DMS153 (cell line): ENCODE measurements at places on chromosomes 6 and 20.

- DNase-seq, result no peak
Observed at GRCh38 chr20:54458219-54458618, 17.2 kb upstream of the DOK5 start.

DNA sequence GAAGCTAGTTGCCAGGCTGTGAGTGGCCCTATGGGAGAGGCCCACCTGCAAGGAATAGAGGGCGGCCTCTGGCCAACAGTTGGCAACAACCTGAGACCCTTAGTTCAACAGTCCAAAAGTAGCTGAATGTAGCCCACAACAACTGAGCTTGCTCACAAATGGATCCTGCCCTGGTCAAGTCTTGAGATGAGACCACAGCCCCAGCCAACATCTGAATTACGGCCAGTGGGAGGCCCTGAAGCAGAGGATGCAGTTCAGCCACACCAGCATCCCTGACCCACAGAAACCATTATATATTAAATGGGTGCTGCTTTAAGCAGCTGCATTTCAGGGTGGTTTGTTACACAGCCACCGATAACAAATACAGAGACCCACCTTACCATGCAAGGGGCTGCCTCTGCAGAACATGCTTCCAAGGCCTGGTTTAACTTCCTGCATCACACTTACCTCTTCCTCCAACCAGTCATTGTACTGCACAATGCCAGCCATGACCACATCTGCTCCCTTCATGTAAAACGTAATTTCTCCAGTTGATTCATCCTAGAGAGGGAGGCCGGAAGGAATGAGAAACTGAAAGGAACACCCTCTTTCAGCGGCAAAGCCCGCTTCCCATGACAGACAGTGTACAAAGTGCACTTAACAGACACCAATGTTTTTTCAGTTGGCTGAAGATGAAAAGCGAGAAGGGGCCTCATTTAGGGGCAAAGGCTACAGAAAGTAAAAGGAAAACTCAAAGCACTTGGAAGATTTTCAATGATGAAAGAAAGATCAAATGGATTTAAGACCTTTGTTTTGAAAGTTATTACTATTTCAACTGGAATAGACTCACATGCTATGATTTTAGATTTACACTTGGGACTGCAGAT is 86.2 kb upstream of the NFATC2 start:
- DNase-seq, result no peak

DNA sequence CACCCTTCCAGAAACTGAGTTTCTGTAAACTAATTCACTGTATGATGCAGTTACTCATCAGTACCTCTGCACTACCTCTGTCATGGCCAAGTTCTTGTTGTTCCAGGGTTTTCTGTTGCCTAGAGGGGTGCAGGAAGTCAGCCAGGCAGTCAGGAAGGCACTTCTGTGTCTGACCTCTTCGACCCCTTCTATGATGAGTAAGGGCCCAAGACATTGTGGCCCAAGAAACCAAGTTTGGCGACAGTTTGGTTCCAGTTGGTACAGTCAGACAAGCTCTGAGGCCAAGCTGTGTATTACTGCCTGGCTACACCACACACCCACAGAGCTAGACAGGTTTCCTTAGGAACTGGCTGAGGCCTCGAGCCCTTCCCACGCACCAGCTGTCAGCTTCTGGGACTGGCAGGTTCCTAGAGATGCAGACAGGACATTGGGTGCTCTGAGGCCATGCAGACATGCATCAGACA is 41.2 kb downstream of the TRAF3IP2 start:
- DNase-seq, result no peak

GRCh38 chr6:100001915-100002388 is 7.9 kb upstream of the MCHR2 start:
- DNase-seq, result peak; percentile 38

- DNase-seq, result peak; percentile 15
Observed at GRCh38 chr6:138103871-138104270, 3.3 kb downstream of the PERP start.

DNA sequence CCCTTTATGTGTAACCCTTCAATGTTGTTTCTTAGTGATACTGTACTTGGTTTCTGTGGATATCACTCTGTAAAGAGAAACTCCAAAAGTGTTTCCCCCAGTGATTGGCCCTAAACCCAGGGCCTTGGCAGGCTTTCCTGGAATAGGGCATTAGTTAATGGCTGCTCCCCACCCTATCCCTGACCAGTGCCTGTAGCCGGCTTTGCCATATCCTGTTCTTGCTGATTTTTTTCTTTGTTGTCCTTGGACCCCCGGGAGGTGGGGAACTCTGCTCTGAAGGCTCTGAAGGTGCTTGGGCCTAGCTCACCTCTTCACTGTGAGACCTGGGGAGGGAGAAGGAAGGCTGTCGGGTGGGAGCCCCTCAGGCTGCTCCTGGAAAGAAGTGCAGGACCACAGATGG is 120.1 kb downstream of the TCP11 start:
- DNase-seq, result no peak

DNA sequence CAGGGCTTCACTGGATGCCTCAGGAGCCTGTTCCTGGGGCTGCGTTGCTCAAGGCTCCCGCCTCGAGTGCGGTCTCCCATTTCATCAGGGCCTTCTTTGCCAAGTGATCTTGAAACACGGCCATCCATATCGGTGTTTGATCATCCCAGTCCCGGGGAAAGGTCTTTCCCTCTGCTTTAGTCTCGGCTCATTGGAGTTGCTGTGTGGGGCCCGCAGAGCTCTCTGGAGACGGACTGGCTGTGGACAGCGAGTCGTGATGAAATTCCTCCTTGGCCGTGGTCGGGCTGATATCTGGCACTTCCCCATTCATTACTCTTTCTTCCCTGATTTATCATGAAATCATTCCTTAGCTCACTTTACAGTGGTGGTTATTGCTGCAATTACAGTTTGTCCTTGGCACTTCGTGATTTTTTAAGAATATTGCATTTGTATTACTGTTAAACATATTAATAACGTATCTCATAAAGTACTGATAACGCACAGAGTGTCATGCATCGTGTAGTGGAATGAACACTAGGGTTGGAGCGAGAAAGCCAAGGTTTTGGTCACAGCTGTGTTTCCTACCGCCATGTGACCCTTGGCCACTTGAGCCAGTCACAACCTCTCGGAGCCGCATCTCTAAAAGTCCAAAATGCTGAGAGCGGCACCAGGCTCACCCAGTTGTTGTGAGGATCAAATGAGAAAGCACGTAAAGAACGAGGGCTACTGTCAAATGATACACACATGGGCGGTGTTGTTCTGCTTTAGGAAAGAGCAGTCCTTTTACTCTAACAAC is 71.8 kb downstream of the MTHFD1L start:
- no peak for DNase-seq

- DNase-seq, result no peak
Observed at GRCh38 chr6:149182262-149182661, 135.2 kb upstream of the TAB2 start.

DNA sequence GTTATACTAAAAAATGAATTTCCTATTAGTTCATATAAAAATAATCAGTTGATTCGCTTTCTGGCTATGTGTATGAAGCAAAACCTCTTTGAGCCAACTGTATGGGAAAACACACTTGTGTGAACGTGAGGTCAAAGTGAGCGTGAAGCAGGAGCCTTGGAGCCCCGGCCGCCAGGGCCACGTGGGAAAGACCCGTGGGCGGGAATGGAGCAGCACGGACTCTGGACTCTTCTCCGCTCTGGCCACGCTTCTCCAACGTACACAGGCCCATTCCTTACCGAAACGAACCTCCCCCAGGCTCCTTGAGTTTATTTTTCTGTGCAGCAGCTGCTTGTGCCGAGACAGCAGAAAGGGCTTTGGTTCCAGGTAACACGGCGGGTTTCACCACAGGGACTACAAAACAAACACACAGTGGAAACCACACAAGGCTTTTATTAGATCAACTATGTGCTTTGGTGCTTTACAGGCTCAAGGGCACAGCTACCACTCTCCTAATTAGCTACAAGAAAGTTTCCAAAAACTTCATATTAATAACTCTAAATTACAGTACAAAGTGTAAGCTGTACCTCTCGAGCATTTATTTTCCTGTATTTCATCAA is 62.7 kb downstream of the TAF4 start:
- no peak for DNase-seq

- DNase-seq, result no peak
Observed at GRCh38 chr6:122694602-122695001, 84.4 kb downstream of the PKIB start.

- no peak for DNase-seq
Observed at GRCh38 chr20:31566319-31566657, 38.8 kb upstream of the ID1 start.

DNA sequence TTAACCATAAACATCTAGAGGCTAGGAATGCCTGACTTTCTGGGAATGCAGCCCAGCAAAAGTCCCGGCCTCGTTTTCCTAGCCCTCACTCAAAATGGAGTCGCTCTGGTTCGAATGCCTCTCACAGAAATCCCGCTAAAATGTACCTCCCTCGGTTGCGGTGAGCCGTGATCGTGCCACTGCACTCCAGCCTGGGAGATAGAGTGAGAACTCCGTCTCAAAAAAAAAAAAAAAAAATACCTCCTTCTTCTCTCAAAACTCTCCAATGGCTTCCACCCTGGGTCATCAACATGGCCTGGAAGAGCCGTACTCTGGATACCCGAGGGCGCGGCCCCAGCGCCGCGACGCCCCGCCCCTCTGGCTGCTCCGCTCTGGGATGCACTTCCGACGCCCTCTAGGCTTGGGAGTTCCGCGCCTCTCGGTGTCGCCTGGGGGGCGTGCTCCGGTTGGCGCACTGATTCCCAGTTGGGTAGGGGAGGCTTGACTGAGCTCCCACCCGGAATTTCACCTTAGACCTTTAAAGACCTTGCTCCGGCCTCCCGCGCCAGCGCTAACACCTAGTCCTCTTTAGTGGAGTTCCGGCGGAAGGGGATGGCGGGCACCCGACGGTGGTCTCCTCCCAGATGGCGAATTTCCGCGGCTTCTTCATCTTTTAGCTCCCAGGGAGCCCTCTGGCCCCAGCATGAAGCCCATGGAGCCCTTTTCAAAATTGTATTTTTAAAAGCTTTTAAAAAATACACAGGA is 12.3 kb downstream of the HMGN4 start:
- peak; percentile 58 for DNase-seq

DNA sequence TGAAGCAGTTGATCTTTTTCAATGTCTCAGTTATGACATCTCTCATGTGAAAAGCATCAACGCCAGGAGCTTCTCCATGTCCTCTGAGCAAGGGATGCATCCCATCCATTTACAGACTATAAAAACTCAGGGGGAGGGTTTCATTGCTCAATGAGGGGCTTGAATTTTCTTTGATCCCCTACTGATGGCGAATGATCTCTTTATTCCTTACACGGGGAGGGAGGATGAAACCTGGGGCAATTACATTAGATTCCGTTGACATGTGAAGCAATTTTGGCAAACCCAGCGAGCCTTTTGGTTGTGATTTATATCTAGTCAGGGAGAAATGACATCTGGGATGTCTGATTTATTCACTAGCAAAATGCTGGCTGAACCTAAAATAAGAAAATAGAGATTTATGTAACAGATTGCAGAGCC is 268.9 kb downstream of the HIVEP2 start:
- DNase-seq, result no peak

GRCh38 chr6:158311193-158311592 is 1.1 kb upstream of the TULP4 start:
- DNase-seq, result no peak

GRCh38 chr20:38350879-38351775 is 4.8 kb downstream of the LBP start:
- DNase-seq, result no peak

- no peak for DNase-seq
Observed at GRCh38 chr6:150672800-150673199, 73.1 kb downstream of the PLEKHG1 start.

- DNase-seq, result no peak
Observed at GRCh38 chr6:46734867-46735719, at the start of gene PLA2G7. Gene PLA2G7, minus strand, starts transcription at chr6:46735375. Its CDS starts 12,484 bp downstream, at chr6:46722891.

DNA sequence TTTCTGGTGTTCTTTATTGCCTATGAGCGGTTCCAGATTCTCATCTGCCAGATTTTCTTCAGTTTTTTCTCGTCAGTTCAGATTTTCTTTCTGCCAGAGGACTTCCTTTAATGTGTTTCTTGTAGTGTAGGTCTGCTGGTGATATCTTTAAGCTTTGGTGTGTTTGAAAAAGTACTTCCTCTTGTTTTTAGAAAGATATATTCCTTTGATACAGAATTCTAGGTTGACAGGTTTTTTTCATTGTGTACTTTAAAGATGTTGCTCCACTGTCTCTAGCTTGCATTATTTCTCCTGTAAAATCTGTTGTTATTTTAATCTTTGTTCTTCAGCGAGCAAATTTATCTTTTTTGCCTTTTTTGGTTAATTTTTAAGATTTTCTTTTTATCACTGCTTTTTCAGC is 36.9 kb downstream of the ASXL1 start:
- DNase-seq, result no peak

DNA sequence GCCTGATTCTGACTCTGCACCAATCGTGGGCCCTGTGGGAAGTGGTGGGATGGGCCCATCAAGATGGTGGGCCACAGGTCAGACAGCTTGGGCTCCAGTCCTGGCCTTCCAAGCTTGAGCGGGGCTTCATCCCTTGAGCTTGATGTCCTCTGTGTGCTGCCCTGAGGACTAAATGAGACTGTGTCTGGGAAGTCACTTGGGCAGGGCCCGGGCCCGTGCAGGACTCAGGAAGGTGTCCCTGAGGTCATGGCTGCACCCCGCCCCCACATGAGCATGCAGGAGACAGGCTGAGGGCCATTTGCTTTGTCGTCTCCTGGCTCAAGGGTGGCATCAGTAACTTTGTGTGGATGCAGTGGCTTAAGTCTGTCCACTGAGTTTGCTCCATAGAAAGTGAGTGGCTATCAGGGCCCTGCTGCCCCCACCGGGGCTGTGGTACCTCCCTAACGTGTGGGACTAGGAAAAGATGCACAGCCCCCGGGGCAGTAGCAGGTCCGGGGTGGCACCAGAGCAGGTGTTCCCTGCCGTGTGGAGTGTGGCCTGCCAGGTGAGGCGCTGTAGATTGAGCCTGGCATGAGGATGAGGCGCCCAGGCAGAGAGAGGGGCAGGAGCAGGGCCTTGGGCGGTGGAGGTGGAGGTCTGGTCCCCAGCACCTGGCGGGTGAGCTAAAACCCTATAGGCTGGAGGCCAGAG is 298.6 kb downstream of the TAF4 start:
- DNase-seq, result no peak

GRCh38 chr6:119152187-119152586 is 73.7 kb upstream of the FAM184A start:
- no peak for DNase-seq

GRCh38 chr6:107787589-107787960 is 36.5 kb downstream of the SCML4 start:
- DNase-seq, result no peak

- DNase-seq, result no peak
Observed at GRCh38 chr6:110708295-110708950, 106.8 kb downstream of the CDK19 start.

- DNase-seq, result no peak
Observed at GRCh38 chr6:156658966-156659821, 118.0 kb upstream of the ARID1B start.

GRCh38 chr20:1994627-1995026 is 769 bp upstream of the PDYN start:
- DNase-seq, result no peak

- no peak for DNase-seq
Observed at GRCh38 chr6:128240024-128240428, 280.4 kb downstream of the PTPRK start.

DNA sequence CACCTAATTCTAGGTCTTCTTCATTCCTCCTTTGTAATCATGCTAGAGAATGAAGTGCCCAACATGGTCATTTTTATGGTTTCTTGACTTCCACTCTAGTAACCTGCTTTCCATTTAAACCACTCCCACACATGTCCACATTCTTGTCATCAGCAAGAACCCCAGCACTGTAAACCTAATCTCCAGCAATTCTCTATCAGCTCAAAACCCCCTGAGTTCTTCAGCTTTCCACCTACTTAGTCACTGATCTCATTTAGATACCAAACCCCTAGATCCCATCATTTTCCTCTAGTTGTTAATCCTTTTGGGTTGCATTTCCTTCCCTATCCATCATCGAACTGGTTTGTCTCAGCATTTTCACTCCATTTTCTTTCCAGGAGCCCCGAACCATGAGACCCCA is 49.7 kb downstream of the GOPC start:
- no peak for DNase-seq
